ENCODE measurements at places on chromosomes 6 and 20.

DNA sequence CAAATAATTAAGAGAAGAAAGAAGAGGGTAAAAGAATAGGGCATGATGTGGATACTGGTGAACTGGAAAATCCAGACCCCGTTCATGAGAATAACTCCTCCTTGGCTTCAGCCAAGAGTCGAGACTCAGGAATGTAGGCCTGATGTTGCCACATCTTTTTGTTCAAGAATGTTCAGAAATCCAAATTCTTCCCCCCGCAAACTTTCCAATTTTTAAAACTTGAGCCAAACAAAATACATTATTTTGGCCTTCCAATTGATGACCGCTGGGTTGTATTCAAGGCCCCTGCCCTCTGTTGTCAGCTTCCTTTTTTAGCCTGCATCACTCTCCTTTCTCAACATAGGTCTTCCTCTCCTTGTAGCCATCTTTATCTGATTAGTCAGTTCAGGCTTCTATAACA, 106.1 kb downstream of the TNFAIP3 start:
- DNase-seq: no peak

GRCh38 chr20:56914532-56914931, 285.4 kb downstream of the TFAP2C start:
- DNase-seq: no peak

DNA sequence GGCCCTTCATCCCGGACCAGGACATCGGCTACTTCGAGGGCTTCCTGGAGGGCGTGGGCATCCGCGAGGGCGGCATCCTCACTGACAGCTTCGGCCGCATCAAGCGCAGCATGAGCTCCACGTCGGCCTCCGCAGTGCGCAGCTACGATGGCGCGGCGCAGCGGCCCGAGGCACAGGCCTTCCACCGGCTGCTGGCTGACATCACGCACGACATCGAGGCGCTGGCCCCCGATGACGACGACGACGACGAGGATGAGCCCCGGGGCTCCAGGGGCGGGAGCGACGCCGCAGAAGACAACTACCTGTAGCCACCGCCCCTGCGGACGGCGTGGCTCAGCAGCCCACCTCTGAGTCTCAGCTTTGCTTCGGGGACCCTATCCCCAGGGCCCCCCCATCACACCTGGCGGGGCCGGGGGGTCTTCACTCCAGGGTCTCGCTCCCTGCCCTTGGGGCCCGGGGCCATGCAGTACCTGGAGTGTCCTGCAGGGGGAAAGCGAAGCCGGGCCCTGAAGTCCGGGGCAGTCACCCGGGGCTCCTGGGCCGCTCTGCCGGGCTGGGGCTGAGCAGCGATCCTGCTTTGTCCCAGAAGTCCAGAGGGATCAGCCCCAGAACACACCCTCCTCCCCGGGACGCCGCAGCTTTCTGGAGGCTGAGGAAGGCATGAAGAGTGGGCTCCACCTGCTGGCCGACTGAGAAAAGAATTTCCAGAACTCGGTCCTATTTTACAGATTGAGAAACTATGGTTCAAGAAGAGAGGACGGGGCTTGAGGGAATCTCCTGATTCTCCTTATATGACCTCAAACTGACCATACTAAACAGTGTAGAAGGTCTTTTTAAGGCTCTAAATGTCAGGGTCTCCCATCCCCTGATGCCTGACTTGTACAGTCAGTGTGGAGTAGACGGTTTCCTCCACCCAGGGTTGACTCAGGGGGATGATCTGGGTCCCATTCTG, 20.8 kb upstream of the HCK start:
- DNase-seq: no peak

DNA sequence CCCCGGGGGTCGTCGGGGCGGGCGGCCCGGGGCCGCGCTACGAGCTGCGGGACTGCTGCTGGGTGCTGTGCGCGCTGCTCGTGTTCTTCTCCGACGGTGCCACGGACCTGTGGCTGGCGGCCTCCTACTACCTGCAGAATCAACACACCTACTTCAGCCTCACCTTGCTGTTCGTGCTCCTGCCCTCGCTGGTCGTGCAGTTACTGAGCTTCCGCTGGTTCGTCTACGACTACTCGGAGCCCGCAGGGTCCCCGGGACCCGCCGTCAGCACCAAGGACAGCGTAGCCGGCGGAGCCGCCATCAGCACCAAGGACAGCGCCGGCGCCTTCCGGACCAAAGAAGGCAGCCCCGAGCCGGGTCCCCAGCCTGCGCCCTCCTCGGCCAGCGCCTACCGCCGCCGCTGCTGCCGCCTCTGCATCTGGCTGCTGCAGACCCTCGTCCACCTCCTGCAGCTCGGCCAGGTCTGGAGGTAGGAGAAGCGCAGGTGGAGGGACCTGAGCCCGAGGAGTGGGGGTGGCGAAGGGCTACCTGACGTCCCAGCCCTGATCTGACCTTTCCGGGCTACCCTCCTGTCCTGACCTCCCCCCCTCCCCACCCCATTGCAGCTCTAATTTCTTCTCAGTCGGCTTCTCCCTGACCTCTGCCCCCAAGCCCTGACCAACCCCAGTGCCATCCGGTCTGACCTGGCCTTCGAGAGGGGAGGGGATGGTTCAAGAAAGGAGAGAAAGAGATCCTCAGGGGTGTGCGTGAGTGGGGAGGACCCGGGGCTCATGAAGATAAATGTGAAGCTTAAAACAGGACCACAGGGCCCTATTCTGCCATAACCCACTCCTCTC, 558 bp downstream of the XKR7 start:
- DNase-seq: peak; percentile 73

- no peak for DNase-seq
Observed at GRCh38 chr6:51077821-51078518, 259.3 kb downstream of the TFAP2B start.

DNA sequence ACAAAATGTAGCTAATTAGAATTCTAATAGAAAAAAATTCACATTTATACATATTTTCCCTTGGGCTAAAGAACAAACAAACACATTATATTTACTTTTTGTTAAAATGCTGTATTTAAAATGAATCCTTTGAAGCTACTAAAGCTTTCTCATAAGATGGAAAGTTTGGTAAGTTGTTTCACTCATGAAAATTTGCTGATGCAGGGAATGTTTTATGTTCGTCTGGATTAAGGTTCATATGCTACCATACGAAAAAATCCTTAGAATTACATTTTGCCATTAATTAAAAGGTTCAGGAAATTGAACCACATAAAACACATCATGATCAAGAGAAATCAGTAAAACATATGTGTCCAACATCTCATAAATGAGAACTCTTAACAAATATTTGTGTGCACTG, 62.2 kb downstream of the SMLR1 start:
- DNase-seq: no peak

DNA sequence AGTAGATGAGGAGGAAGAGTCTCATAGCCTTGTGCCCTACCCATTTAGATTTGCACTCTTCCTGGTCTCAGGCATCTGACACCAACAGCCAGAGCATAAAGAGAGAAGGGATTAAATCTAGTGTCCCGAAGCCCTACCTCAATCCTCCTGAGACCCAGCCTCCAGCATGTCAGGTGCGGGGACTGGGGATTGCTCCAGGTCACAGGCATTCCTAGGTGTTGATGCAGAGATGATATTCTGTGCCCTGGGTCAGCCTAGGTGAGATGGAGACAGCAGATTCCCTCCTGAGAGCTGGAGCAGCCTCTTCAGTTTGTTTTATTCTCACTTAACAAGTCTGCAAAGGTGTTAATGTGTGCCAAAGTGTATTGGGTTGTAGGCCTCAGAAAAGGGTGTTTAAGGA, 89.8 kb downstream of the ANKRD6 start:
- no peak for DNase-seq

GRCh38 chr6:69138893-69139494, 503.9 kb downstream of the ADGRB3 start:
- no peak for DNase-seq

GRCh38 chr6:42599558-42599957, 35.7 kb downstream of the UBR2 start:
- no peak for DNase-seq

DNA sequence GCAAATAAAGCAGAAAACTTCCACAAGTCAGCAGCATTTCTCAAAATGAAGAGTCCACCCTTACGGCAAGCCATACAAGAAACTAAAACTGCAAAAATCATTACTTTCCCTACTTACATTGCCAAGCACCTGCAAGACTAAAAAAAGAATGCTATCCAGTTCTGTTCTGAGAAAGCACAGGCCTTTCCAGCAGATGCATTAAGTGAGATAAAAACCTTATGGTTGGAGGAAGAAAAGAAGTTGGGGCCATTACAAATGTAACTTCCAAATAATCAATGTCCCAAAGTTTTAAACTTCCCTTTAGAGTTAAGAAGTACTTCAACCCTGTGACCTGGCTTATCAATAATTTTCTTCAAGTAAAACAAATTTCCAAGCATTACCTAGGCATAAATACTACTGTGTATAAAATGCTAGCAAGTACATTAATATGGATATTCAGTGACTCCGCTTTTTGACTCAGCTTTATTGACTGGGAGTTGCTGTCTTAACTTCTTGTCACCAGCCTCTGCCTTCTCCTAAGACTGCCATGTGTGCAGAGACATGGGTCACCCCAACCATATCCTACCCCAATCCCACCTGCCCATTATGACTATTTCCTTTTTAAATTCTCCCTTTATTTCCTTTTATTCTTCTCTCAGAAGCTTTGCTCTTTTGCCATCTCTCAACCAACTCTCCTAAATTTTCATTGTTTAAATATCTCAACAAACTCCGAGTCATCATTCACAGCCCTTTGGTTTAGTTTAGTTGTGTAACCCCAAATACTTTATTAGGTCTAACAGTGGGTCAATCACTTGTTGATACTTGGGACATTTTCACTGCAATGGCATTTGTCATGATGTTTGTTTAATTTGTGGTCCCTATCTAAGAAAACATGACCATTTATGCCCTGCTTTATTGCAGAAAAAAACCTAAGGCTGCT, 49.7 kb downstream of the SLC22A23 start:
- no peak for DNase-seq

GRCh38 chr20:47638851-47639250, 137.2 kb downstream of the NCOA3 start:
- no peak for DNase-seq

GRCh38 chr6:105994591-105995390, 91.3 kb upstream of the PRDM1 start:
- no peak for DNase-seq

DNA sequence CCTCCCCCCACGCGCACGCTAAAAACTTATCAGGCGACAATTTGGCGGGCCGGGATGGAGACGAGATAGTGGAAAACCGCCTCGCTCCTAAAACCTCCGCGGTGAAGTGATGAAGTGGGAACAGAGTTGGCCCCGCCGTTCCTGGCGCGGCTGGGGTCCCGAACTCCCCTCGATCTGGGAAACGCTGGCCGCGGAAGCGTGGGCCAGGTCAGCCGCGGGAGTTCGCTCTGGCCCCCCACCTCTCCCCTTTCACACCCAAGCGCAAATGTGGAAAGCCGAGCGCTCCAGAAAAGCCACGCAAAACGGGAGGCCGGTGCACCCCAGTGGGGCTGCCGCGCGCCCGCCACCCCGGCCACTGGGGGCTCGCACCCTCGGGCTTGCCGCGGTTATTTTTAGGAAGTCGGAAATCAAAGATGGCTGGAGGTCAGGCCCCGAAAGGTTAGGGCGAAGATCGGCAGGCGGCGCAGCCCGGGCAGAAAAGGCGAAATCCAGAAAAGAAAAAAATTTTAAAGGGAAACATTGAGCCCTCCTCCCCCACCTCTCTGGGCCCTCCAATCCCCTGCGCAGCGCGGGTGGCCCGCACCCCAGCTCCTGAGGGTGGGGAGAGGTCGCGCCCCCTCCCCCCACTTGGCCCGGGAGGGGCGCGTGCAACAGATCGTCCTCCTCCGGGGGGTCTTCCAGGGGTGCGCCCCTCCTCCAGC, 1.0 kb downstream of the SALL4 start:
- no peak for DNase-seq

- DNase-seq: no peak
Observed at GRCh38 chr6:75196081-75196687, 9.7 kb downstream of the COL12A1 start.

GRCh38 chr20:37552415-37552814, 24.7 kb upstream of the BLCAP start:
- DNase-seq: no peak

GRCh38 chr6:137309078-137309762, 90.0 kb upstream of the IFNGR1 start:
- DNase-seq: peak; percentile 1

GRCh38 chr6:105794239-105794638, 291.9 kb upstream of the PRDM1 start:
- DNase-seq: no peak

DNA sequence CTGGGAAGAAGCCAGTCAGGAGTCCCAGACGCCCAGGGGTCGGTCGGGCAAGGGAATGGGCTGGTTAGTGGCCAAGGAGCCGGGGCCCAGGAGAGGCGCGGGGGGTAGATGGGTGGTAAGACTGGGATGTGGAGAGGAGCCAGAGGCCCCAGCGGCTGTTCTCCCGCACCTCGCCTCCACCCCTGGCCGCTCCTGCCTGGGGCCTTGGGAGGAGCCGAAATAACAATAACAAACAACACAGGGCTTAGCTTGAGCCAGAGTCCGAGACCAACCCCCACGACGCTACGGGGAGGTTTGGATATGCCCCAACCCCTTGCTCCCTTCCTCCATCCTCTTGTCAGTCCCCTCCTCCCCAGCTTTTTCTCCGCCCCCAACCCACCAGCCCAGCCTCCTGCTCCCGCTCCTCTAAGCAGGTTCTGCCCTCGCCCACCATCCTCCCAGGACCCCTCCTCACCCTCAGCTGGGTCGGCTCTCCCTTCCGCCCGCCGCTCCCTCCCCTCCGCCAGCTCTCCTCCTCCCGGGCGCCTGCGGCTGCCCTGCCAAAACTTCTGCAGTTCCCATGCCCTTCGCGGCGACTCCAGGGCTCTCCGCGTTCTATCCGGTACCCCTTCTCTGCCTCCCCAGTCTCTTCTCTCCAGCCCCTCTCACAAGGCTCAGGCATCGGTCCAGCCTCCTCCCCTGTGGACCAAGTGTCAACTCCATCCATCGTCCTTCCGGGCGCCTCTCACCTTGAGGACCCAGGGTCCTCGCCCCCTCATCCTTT, 1.1 kb downstream of the RNF39 start:
- no peak for DNase-seq

DNA sequence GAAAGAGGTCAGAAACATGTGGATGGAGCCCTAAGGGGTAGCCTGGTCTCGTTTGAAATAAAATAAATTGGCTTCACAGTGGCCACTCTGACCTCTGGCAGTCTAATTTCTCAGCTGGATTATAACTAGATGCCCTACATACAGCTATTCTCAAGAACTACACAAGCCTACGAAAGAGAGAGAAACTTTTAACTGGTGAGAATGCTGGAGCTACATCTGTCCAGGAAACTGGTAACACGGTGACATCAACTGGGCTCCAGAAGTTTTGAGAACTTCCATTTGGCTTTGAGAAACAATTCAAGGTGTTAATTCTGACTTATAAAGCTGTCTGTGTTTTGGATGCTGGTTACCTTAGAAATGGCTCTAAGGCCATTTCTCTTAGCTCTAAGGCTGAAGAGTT, 187.3 kb upstream of the TENT5A start:
- DNase-seq: no peak

DNA sequence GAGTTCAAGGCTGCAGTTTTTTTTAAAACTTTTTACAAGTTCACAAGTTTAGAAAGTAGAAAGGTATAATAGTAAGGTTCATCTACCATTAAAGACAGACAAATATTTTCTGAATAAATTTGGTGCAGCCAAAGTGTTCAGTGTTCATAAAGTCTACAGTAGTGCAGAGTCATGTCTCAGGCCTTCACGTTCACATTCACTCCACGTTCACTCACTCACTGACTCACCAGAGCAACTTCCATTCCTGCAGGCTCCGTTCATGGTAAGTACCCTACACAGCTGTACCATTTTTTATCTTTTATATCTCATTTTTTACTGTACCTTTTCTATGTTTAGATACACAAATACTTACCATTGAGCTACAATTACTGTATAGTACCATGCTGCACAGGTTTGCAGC, 67.6 kb downstream of the B4GALT5 start:
- no peak for DNase-seq

GRCh38 chr6:78850621-78851020, 16.7 kb upstream of the IRAK1BP1 start:
- no peak for DNase-seq

Measured in substantia nigra (tissue), 51 donors.